ENCODE measurements at places on chromosomes 1 and 21.
A peak's percentile ranks its signal among the peaks of the same experiment; 100 is the strongest.

GRCh38 chr1:17301767-17302166 is 6.2 kb upstream of the PADI4 start:
- DNase-seq: no peak

DNA sequence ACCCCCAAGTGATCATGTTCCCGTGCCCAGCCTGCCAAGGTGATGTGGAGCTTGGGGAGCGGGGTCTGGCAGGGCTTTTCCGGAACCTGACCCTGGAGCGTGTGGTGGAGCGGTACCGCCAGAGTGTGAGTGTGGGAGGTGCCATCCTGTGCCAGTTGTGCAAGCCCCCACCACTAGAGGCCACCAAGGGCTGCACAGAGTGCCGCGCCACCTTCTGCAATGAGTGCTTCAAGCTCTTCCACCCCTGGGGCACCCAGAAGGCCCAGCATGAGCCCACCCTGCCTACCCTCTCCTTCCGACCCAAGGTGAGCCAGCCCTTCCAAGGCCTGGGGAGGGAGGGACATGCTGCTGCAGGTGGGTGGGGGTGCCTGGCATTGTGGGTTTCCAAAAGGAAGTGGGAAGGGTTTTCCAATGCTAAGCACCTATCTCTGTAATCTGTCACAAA is 2.3 kb downstream of the TRIM46 start:
- peak; percentile 46 for DNase-seq

- DNase-seq: no peak
These were observed 3.7 kb downstream of the SYT6 start for GRCh38 chr1:114150016-114150415.

DNA sequence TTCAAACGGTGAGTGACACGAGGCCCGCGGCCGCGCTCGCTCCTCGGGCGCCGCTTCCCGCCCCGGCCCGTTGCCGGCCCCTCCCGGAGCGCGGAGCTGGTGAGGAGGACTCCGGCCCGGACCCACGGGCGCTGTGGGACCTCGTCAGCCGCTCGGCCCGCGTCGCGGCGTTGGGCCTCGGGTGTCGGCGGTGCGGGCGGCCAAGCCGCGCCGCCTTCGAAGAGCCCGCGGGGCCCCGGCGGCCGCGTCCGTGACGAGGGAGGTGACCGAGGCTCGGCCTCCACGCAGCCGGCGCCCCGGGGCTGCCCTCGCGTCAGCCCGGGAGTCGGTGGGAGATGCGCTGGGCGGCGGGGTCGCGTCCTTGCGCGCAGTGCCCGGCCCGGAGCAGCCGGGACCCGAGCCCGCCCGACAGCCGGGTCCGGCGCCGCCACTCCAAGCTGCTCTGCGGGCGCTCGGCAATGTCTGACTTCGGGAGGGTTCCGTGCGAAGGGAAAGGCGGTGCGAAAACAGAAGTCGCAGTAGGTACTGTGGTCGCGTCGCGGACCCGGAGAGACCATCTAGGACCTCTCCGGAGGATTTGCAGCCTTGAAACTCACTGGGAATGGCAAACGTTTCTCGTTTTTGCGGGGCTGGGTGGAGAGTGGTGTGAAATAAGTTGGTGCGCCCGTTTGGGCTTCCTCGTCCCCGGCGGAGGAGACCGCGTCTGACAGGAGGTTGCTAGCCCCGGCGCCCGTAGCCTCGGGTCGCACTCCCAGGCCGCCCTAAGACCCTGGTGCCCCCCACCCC is 829 bp downstream of the SPEN start:
- peak; percentile 56 for DNase-seq

GRCh38 chr1:168163670-168164069 is 15.1 kb upstream of the TIPRL start:
- DNase-seq: peak; percentile 14

- DNase-seq: peak; percentile 13
These were observed 783 bp upstream of the AGL start for GRCh38 chr1:99849413-99849743.

GRCh38 chr1:171913385-171913784 is 72.1 kb downstream of the DNM3 start:
- DNase-seq: peak; percentile 59

DNA sequence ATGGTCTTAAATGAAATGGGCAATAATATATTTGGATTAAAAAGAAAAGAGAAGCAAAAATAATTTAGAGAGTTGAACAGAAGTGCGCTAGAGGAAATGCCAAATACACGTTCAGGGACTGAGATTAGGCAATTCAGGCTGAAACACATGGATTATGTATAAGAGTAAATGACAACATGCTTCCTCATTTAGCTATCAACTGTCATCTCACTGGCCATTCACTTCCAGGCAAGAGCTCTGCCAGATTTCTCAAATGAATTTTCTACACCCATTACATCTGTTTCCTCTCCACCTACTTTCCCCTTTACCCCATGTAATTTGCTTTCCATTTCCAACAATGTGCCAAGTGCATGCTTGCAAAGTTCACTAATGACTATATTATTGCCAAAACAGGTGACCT is 582.4 kb downstream of the LTN1 start:
- DNase-seq: peak; percentile 90

GRCh38 chr1:184350573-184350972 is 36.3 kb upstream of the C1orf21 start:
- no peak for DNase-seq

DNA sequence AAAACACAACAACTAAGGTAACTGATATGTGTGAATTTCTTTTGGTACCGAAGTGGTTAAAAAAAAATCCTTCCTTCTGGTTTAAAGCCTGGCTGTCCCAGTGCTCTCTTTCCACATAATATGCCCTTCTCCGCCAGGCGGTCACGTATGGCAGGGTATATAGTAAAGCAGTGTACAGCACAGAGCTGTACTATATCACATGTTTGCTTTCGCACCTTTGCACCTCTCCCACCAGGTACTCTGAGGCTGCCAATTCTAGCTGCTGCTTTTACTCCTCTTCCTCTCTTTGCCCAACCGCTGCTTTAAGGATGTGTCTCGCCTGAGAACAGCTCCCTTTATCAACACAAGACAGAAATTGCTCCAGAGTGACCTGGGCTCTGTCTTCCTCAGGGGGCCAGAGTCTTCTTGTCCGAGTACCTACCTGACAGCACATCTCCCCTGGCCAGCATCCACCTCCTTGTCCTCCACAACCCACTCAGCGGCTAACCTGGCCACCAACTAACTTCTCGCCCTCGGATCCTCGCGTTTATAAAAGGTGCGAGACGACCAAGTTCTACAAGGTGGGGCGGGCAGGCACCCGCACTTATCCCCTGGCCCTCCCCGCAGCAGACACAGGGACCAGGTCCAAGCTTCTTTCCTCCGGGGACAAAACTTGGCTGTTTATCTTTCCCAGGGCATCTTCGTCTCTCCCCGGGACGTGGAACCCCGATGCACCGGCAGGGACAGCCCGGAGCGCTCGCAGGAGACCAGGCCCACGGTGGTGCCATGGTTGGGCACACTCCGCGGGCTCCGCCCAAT is 1.6 kb downstream of the COLGALT2 start:
- DNase-seq: no peak

DNA sequence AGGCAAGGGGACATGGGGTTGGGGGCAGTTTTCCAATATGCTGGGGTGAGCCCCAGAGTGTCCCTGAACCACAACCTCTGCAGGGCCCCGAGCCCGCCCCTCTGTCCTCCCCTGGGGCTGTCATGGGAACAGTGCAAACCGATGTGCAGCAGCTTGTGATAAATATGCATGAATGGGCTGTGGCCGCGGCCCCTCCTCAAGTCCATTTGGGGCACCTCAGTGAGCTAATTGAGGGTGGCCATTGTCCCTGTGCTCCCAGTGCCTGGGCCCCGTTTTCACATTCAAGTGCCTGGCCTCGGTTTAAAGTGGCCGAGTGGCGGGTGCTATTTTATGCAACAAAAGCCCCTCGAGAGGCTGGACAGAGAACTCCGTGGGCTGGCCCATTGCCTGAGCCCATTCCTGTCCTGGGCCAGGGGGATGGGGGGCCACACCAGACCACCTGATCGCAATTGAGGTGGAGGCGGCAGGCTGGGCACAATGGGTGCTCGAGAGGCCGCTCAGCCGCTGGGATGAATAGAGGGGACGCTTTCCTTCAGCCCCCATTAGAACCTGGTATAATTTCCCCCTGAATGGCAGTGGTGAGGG is 193.7 kb downstream of the FOXD2 start:
- no peak for DNase-seq

DNA sequence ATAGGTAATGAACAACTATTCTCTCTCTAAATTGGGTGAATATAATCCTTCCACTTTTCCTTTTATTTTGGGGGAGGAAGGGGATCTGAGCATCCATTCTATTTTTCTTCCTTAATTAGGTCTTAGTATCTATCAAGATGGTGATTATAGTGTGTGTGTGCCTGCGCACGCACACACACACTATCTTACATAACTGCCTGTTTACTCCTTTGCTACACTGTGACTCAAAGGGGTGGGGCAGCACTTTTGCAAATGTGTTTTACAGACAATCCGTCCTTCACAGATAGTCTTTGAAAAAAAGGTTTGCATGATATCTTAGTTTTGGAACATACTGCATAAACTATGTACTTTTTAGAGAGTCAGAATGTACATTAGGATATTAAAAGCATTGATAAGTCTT is 191.5 kb downstream of the SDCCAG8 start:
- DNase-seq: no peak

GRCh38 chr21:36096398-36097290 is 26.8 kb downstream of the CBR1 start:
- DNase-seq: no peak

- no peak for DNase-seq
These were observed 4.0 kb downstream of the KRTAP10-1 start for GRCh38 chr21:44535963-44536362.

- DNase-seq: no peak
These were observed 99.3 kb downstream of the FMN2 start for GRCh38 chr1:240190881-240191401.

GRCh38 chr1:19665496-19666465 is 1.1 kb downstream of the HTR6 start:
- no peak for DNase-seq

GRCh38 chr1:154992721-154993571 is 440 bp upstream of the LENEP start:
- DNase-seq: no peak

GRCh38 chr1:10866321-10867093 is 70.1 kb upstream of the CASZ1 start:
- peak; percentile 25 for DNase-seq

- no peak for DNase-seq
These were observed 301.6 kb downstream of the RWDD3 start for GRCh38 chr1:95535614-95536013.

DNA sequence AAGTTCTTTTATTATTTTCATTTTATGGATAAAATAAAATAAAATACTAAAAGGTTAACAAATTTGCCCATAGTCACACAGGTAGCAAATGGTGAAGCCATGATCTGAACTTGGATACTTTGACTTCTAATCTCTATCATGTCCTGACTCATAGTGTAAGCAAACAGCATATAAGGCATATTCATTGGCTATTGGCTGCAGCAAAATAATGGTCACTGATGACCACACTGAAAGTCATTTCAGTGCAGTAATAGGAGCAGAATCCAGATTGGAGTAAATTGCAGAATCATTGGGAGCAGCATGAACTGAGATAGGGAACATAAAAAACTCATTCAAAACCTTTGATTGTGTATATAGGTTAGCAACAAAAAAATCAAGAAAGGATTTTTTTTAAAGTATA is 262.9 kb downstream of the PLA2G4A start:
- DNase-seq: no peak

DNA sequence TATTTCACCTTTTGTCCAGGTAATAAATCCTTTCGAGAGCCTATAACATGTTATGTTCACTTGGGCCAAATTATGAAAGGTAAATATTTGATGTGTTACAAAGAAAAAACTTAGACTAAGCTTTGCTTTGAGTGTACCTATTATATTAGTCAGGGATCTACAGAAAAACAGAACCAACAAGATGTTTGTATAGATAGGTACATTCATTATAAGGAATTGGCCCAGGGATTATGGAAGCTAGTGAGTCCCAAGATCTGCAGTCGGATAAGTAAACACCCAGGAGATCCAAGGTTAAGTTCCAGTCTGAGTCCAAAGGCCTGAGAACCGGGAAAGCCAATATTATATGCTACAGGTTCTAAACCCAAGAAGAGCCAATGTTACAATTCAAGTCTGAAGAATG is 234.5 kb downstream of the NRIP1 start:
- DNase-seq: no peak

- DNase-seq: no peak
These were observed 11.5 kb downstream of the COP1 start for GRCh38 chr1:176195547-176195946.

DNA sequence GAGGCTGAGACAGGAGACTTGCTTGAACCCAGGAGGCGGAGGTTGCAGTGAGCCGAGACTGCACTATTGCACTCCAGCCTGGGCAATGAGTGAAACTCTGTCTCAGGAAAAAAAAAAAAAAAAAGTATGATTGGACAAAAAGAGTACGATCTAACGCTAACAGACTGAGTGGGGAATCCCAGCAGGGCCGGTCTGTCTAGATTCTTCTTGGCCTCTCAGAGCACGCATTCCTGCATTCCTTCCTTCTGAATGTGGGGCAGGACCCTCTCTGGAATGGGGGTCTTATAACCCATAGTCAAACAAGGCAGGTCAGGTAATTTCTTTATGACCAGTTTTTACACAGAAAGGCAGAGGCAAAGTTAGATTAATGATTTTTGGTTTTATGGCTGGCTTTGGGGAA is 92.0 kb upstream of the PPM1J start:
- no peak for DNase-seq

- DNase-seq: no peak
These were observed 416.6 kb downstream of the KCTD3 start for GRCh38 chr1:215983680-215984079.

DNA sequence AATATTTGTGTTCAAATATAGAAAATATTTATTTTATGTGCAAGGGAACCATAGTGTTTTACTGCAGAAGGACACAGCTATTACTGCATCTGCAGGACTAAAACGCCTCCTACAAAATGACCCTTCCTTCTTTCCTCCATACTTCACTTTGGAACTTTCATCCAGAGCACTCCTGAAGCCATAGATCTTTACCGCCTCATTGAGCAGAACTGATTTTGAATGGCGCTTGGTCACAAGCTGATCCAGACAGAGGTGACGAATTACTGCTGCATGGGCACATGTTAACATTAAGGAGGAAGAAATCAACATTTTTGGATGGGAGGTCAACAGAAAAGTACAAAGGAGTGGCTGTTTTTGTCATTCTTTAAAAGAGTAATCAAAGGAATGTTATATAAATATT is 931.6 kb downstream of the NCAM2 start:
- no peak for DNase-seq

Measured in hematopoietic multipotent progenitor cell (in vitro differentiated cells).